ENCODE measurements at places on chromosomes 1 and 21.

DNA sequence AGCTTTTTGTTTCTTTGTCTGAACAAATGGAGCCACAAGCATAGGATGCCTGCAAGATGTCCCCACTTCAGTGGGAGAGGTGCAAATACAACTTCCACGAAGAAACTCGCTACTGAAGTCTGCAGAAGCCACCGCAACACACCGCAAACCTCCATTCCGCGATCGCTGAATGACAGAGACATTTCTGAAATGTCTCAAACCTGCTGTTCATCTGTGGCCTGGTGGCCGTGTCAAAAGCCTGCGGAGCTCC is 1.0 kb downstream of the TP53BP2 start:
- DNase-seq: peak; percentile 28

DNA sequence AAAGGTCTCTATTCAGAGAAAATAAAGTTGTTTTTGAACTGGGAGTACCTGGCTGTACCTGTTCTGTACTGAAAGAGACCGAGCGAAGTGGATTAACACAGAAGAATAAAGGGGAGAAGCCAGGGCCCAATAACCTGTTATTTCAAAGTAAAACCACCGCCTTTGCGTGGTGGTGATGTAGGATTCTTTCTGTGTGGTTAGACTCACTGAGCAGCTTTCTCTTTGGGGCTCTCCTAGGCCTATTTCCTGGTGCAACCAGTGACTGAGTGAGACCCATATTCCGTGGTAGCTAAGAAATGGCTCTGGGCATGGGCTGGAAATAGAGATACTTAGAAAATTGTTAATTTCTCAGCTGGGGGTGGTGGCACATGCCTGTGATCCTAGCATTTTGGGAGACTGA is 99.9 kb downstream of the XCL2 start:
- DNase-seq: no peak

- peak; percentile 97 for DNase-seq
These were observed at the start of gene LMO4 for GRCh38 chr1:87328272-87329050. TSS of gene LMO4 (plus strand) at chr1:87328880. CDS start at chr1:87332016, 3,136 bp downstream.

DNA sequence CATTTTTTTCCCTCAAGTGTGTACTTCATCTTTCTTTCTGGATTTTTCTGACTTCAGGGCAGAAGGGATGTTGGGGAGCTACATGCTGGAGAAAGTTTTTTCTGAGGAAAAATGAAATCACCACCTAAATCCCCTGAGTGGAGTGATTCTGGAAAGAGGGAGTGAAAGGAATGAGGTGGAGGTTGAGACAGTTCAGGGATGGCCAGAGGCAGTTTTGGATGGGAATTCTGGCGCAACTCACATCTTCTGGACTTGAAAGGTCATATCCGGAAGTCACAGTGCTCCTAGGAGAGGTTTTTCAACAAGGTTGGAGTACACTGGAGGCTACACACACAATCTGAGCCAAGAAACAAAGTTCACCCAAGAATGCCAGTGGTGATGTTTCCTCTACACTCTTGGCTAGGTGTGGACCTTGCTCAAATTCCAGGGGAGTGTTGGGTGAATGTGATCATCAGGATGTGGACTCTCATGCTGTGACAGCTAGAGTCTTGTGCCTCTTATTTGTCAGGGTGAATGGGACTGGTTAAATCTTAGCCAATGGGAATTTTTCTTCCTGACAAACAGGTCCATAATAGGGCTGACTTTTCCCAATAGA is 161.5 kb downstream of the HLX start:
- DNase-seq: no peak

DNA sequence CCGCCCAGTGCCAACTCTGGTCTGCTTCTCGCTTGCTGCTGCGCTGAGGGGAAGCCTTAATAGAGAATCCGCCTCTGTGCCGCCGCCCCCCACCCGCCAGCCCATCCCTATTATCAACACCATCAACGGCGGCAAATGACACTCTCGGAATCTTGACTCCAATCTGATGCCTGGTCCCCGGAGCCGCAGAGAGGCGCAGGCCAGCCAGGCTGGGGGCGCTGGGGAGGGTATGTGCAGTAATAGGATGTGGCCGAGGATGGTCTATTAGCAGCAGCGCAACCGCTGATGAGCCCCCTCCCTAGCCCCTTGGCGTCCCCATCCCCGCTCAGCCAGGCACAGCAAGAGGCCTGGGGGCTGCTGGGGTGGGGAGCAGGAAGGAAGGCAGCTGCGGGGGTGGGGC is 15.1 kb upstream of the DMBX1 start:
- no peak for DNase-seq

Data from transverse colon (tissue), 4 donors.